Mesendoderm (in vitro differentiated cells): ENCODE measurements at places on chromosomes 5 and 9.
A peak's percentile ranks its signal among the peaks of the same experiment; 100 is the strongest.

DNA sequence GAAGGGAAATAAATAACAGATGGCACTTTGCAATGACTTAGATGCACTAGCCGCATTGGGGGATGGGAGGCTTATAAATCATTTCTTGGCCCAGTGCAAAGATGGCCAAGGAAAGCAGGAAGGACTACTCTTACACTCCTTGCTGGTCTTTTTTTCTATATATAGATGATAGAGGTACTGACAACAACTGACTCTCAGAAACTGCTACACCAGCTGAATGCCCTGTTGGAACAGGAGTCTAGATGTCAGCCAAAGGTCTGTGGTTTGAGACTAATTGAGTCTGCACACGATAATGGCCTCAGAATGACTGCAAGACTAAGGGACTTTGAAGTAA is 1.7 kb downstream of the CCNG1 start:
- no peak for DNase-seq

- no peak for DNase-seq
Observed at GRCh38 chr9:4780651-4781050, 12.1 kb upstream of the RCL1 start.

DNA sequence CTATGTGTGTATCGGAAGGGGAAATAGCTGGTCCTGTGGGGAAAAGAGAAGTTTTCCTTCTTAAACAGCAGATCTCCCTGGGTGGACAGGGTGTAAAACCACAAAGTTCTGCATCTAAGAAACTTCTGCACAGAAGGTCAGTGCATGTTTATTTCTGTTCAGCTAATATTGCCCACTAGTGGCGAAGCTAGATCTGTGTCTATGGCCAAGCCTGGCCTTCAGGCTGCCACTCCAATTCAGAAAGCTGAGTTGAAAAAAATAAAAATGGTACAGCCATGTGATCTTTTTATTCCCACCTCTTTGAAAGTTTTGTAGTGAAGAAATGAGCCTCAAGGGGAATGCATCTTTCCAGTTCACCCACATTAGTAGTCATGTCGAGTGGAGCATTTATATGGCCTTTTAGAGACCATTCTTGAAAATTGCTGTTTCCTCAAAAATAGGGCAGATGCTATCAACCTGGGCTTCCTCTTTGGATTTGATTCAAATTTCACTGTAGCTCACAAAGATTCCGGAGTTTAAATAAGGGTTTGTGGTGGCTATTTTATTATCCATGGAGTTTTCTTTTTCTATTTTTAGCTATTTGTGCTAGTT is 488.0 kb downstream of the PRELID2 start:
- DNase-seq, result peak; percentile 40

DNA sequence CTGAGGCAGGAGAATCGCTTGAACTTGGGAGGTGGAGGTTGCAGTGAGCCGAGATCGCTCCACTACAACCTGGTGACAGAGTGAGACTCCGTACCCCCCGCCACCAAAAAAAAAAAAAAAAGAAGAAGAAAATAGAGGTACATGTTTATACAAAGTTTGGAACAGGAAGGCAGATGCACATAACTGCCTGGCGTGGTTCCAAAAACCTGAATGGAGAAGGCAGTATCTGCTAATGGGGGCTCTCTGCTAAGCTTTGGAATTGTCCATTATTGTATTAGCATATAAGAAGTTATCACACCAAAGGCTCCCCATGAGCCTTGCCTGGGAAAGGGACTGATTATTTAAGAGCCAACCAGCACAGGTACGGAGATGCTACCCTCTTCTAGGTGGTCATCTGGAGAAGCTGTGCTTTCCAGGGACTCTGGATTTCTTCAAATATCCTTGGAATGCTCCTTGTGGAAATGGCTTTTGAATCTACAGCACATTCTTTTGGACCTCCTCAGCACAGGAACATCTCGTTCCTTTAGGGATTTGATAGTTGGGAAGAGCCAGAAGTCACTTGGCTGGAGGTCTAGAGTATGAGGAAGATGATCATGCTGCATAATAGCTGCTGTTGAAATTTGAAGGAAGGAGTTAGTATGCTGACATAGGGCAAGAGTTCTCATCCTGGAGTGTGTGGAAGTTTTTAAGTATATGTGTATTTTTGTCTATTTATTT is 42.5 kb upstream of the ABCA1 start:
- DNase-seq, result peak; percentile 65

DNA sequence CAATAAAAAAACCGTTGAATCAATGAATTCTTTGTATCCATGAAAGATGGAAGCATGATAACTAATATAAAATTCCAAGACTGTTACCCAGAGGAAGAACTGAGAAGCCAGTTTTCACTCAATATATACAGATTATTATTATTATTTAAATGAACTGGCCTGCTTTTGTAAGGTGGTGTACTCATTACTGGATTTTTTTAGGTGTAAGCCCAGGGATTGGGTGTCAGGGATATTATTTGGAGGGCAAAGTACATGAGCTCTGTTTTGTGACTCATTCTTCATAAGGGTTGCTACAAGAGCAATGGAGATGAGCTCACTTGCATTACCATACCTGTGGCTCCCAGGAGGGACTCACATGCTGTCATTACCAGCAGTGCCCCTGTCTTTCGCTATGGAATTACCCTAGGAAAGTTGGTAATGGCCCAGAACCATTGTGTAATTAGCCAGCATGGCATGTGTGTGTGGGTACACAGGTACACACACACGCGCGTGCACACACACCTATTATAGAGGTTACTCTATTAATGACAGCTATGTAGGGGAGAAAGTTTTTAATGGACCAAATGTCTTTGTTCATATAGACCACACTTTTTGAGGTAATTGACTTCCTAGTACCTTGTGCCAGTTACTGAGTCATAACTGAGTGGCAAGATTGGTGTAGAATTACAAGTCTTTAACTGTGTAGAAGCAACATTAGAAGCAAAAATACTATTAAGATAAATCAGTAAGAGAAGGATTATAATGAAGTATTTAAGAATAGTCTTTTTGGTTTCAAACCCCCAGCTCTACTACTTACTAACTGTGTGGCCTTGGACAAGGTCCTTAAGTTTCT is 143.4 kb downstream of the GDNF start:
- DNase-seq, result peak; percentile 56

GRCh38 chr5:93421468-93421867 is 159.6 kb downstream of the NR2F1-AS1 start:
- peak; percentile 71 for DNase-seq
